ENCODE measurements at places on chromosomes 7 and 10.

- DNase-seq = no peak
Observed at GRCh38 chr7:455110-455928, 64.3 kb downstream of the PDGFA start.

DNA sequence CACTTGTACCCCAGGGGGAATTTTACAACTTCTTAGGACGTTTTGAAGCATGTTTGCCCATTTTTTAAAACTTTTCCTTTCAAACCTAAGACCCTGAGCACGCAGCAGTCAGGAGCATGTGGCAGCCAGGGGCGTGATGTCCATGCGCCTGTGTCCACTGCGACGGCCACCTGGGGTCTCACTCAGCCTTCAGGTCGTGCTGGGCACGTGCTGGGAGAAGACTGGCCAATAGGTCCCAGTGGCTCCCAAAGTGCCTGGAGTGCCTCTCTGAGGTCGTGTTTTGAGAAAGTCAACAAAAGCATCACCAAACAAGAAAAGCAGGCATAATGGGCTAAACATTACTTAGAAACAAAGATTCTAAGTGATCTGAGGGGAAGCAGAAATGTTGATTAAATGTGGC, 14.8 kb downstream of the LRRC27 start:
- DNase-seq = no peak

DNA sequence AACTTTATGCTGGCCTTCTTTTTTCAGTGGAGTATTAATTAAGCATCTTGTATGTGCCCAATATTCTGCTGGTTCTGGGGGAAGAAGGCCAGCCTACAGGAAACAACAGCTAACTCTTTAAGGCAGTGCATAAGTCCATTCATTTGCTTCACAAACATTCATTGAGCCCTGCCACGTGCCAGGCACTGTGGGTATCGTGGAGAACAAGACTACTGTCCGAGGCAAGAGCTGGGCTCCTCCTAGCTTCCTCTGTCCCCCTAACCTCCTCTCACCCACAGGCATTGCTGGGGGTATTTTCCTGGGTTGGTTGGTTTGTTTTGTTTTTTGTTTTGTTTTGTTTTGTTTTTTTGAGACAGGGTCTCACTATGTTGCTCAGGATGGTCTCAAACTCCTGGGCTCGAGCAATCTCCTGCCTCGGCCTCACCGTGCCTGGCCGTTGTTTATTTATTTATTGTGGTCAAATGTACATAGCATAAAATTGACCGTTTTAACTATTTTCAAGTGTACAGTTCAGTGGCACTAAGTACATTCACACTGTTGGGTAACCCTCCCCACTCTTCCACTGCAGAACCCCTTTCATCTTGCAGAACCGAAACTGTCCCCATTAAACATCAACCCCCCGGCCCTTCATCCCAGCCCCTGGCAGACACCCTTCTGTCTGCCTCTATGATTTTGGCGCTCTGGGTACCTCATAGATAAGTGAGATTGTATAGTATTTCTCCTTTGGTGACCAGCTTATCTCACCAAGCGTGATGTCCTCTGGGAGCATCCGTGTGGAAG, 32.6 kb downstream of the CHST3 start:
- no peak for DNase-seq

DNA sequence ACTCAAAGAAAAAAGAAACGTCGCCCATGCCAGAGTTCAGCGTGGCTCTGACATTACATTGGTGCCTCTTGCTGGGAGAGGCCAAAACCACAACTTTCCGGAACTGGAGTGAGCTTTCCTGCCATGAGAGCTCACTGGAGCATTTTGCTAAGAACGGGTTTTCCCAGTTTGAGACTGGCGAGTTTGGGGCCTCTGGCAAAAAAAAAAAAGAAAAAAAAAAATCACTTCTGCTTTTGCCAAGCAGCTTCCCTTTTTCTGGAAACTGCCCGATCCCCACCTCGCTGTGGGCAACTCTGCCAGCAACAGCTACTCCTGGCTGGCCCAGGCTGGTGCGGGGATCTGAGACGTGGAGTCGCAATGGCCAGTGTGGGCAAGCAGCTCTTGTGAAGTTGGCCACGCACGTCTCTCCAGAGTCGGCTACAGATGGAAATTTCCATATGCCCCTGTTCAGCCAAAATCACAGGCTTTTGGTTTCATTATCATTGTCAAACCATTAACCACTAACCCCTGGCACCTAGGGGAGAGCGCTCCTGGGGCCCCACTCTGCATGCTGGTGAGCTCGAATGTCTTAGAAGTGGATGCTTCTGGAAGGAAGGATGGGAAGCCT, 25.7 kb downstream of the PRKAG2 start:
- DNase-seq = peak; percentile 36

GRCh38 chr7:26658389-26659084, 205.9 kb downstream of the SKAP2 start:
- DNase-seq = no peak

DNA sequence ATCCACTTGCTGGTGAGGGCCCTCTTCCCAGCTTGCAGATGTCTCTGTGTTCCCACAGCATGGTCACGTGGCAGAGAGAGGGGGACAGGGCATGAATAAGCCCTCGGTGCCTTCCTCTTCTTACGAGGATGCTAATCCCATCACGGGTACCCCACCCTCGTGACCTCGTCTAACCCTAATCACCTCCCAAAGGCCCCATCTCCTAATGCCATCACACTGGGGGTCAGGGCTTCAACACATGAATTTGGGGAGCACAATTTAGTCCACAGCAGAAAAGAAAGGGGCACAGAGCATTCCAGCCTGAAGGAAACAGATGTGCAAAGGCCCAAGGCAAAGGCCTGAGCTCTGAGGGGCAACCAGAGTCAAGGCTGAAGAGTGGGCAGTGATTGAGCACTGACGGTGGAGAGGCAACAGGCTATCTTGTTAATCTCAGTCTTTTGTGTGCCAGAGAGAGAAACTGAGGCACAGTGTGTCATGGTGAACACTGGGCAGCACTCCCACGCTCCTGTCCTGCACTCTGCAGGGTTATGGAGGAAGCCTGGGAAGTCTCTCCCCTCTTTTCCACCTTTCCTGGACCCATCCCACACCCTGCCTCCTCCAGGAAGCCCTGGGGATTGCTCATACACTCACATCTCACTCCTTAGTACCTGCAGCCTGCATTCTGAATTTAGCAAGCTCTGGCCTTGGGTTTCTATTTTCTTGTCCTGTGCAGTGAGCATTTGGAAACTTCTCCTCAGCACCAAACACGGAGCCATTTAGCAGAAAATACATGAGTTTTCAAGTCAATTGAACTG, 49.0 kb downstream of the ALOX5 start:
- no peak for DNase-seq

DNA sequence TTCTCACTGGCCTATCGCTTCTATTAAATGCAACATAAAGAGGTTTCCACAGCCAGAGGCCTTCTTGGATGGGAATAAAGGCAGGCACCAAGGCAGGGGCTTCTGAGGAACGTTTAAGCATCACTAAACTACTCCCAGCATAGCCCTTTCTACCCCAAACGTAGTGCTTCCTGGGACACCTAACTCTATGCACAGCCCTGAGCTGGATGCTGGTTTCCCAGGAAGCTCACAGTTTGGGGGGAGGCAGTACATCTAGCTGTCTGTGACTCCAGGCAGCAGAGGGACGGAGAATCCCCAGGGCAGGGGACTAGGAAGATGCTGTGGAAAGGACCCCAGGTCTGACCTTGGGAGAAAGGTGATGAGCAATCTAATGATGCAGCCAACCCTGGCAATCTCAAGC, 192.8 kb upstream of the ZMIZ1 start:
- DNase-seq = no peak

DNA sequence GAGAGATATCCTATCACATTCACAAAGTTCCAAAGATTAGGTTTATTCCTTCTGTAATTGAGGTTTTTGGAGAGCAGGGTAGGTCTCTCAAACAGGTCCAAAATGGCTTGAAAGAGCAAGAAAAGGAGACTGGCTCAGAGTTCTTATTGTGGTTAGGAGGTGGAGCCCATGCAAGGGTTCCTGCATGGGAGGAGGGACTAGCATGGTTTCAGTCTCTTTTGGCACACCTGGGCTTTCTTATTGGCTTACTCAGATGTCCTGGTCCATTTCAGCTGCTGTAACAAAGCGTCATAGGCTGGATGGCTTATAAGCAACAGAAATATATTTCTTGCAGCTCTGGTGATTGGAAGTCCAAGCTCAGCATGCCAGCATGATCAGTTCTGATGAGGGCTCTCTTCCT, 493.1 kb downstream of the REEP3 start:
- no peak for DNase-seq

DNA sequence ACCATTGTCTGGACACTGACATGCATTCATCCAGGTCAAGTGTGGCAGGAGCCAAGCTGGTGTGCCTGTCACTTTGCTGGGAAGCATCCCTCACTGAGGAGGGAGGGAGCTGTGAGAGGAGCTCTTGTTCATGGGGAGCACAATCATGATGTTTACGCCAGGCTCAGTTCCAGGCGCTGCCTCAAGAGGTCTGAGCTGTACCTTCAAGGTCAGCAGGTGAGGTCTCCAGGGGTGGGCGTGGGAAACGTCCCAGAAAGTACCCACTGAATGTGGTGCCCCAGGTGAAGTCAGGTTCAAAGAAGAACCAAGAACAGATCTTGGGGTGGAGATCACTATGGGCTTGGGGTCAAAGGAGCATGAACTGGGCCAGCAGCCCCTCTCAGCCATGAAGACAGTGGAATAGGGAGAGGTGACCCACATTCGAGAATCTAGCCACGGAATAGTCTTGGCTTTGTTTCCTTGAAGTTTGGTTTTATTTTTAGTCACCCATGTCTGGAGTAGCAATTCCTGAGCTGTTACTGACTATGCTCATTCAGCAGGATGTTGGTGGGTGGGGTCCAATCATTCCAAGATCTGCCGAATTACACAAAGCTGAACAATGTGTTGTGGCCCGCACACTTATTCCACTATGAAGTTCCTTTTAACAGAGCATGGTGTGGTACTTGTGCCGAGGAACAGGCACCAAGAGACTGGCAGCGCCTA, 29.3 kb downstream of the NPS start:
- DNase-seq = no peak

GRCh38 chr7:10181996-10182395, 791.7 kb upstream of the PHF14 start:
- no peak for DNase-seq

GRCh38 chr7:37448011-37448635, 541 bp downstream of the ELMO1 start:
- peak; percentile 10 for DNase-seq

- no peak for DNase-seq
Observed at GRCh38 chr7:151711906-151712809, 164.8 kb downstream of the PRKAG2 start.

DNA sequence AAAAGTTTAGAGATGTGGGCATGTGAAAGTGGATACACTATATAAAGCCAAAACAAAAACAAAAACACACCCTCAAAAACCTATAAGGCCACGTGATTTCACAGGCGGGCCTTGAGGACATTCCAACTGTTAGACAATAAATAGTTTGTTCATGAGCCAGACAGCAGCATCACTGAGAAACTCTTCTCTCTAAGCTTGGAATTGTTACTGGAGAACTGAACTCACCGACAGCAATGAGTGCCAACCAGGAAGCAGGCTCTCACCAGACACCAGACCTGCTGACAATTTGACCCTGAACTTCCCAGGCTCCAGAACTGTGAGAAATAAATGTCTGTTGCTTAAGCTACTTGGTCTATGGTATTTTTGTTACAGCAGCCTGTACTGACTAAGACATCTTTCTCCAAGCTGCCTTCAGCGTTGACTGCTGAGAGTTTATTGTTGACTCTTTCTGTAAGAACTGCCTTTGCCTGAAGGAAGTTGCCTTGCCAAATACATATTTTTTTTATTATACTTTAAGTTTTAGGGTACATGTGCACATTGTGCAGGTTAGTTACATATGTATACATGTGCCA, 107.5 kb downstream of the EPDR1 start:
- no peak for DNase-seq

Measured in GM19239 (cell line).